HS-5 (cell line): ENCODE measurements at places on chromosomes 13 and 19.

DNA sequence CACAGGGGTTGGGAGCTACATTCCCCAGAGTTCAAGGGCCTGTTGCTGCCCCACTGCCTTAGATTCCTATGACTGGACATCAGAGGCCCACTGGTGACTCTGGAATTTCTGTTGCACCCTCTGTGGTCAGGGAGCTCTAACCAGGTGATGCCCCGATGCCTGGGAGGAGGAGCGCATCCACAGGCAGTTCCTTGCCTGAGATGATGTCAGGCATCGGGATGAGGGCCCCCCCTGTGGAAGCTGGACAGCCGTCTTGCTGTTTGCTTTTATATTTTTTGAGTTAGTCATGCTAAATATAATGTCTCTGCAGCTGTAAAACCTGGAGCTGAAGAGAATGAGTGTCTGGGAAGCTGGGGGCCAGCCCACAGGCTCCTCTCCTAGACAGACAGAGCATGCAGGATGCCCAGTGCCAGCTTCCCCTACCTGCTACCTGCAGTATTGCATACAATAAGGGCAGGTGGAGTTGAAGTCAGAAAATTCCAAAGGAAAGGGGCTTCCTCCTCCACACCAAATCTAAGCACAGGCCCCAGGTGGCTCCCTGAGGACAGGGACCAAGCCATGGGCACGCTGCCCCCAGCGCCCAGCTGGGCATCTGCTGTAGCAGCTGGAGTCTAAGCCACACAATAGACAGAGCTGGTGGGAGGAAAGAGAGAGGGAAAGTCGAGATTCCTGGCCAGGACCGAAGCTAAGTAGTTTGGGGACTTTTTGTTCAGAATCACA lies 16.2 kb downstream of the COL4A2 start:
- DNase-seq: no peak

- DNase-seq: no peak
Measured at GRCh38 chr13:113359571-113359970, 4.4 kb downstream of the GRTP1 start.

- no peak for DNase-seq
Measured at GRCh38 chr13:100461309-100462030, 127.1 kb downstream of the GGACT start.

DNA sequence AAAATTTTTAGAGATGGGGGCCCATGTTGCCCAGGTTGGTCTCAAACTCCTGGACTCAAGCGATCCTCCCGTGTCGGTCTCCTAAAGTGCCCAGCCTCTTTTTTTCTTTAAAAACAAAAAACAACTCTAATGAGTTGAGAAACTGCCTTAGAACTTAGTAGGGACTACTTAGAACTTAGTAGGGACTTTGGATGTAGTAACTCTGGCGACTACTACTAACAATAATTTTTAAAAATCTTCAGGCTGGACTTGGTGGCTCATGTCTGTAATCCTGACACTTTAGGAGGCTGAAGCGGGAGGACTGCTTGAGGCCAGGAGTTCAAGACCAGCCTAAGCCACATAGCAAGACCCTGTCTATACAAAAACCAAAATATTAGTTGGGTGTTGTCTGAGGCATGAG lies 515 bp upstream of the C19orf67 start:
- DNase-seq: no peak

- DNase-seq: no peak
Measured at GRCh38 chr19:17910791-17911360, 21.9 kb upstream of the CCDC124 start.
